ENCODE measurements at places on chromosomes 7 and 10. TPM values are rescaled to one million over a fixed set of nuclear protein-coding genes. Genes with fewer than 3 reads are reported as not detected.

- H3K4me3 ChIP-seq: no peak overlapping the region
- H3K27ac ChIP-seq: no peak overlapping the region
- H3K36me3 ChIP-seq: no peaks in the 10 kb centered on the region
- DNase-seq: no peak
Measured at GRCh38 chr10:98332623-98333269, 64.8 kb upstream of the LOXL4 start.

DNA sequence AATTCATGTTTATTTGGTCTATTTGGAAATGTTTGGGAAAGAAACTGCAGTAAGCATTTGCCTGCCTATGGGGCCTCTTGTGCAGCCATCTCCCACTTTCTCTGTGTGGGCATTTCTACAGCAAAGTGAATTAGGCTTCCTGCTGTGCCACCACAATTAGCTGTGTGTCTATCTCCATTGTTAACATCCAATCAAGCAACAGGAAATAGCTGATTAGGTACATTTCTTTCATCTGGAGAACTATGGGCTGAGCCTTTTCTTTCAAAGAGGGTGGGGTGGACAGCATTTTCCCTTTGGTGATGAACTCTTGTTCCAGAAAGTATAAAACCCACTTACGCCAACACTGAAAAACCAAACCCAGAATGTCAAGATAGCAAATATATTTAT lies 640.0 kb downstream of the ACTR3B start:
- no peaks in the 10 kb centered on the region for H3K4me1 ChIP-seq
- no peaks in the 10 kb centered on the region for H3K36me3 ChIP-seq
- no peak for DNase-seq
- no peak overlapping the region for H3K27ac ChIP-seq
- no peak overlapping the region for H3K4me3 ChIP-seq

- no peaks in the 10 kb centered on the region for H3K36me3 ChIP-seq
- no peak overlapping the region for H3K4me3 ChIP-seq
- H3K27ac ChIP-seq: no peak overlapping the region
Measured at GRCh38 chr10:93293999-93294398, 188.1 kb downstream of the MYOF start.

DNA sequence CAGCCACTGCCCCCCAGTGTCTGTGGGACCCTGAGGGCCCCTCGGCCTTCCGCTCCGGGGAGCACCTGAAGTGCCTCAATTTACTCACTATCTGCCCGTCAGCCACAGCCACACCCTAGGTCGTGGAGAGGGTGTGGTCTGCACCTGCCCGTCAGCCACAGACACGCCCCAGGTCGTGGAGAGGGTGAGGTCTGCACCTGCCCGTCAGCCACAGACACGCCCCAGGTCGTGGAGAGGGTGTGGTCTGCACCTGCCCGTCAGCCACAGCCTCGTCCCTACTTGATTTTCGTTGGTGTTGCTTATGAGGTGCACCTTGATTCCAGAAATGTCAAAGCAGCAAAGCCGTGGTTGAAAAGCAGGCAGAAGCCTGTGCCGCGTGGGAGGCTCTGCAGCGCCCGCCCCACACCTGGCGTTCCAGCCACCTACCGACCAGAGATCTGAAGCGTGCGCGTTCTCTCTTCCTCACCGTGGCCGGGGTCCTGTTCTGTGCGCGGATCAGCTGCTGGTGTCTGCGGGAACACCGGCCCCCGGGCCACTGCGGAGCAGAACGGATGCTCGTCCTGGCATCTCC lies 101.6 kb downstream of the DYNC2I1 start:
- no peaks in the 10 kb centered on the region for H3K4me1 ChIP-seq
- peak overlapping the region; percentile 2 for H3K4me3 ChIP-seq
- no peaks in the 10 kb centered on the region for H3K36me3 ChIP-seq
- no peaks in the 10 kb centered on the region for H3K27me3 ChIP-seq
- DNase-seq: peak; percentile 95

DNA sequence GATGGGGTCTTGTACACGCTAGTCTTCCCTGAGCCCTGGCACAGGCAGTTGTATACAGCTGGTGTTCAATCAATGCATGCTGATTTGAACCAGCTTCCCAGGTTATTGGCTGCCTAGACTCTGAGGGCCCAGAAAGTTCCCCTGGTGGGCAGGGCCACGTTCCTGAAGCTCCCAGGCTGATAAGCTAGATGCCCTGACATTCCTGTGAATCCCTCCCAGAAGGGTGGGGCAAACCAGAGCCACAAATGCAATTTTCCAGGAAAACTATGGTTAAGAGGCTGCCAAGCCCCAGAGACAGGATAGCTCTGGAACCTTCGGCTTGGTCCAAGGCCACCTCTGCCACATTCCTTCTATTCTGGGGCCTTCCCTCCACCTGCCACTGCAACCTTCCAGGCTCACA lies 78.2 kb downstream of the FAM53B start:
- no peak overlapping the region for H3K4me3 ChIP-seq
- H3K36me3 ChIP-seq: peaks cover 17% of the 10 kb centered on the region
- no peaks in the 10 kb centered on the region for H3K27me3 ChIP-seq

DNA sequence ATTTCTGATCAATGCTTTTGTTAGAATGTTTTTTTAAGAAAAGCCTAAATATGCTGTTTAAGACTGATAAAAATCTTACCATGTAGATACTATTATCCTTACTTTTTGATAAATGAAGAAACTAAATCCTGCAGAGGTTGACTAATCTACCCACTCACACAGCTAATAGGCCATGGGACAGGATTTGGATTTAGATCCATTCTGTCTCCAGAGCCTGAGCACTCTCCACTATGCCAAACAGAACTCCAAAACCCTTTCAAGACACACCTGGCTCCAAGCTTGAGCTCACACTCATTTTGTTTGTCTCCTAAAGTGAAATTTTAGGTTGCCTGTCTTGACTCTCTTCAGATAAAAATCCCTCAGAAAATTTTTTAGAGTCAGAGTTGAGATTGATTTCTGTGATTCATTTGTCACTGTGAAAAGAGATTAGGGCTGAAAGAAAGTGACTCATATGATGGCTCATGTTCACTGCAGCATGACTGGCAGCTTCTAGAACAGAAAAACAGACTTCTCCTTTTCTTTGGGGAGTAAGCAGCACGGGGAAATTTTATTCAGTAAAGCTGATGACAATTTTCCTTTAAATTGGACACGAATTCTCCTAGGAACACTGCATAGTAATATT lies 132.3 kb upstream of the POT1 start:
- H3K4me3 ChIP-seq: no peak overlapping the region
- no peak for DNase-seq
- no peaks in the 10 kb centered on the region for H3K27me3 ChIP-seq

GRCh38 chr10:88754287-88754686 lies 5.5 kb upstream of the LIPN start:
- no peaks in the 10 kb centered on the region for H3K4me1 ChIP-seq
- no peak for DNase-seq

DNA sequence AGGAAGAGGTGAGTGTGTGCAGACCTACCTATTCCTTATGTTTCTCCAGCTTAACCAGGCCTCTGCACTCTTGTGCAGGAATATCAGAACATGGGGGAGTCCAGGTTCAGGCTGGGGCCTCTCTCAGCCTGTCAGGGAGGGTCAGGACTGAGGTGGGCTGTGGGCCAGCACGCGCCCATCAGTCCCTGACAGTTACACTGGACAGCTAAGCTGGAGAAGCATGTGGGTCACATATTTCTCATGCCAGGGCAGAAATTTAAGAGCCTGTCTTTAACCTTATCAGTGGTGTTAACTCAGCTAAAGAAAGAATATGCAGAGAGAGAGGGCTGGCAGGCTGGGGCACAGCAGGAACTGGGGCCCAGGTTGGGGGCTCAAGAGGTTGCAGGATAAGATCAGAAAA lies 8.7 kb upstream of the POLD2 start:
- H3K27me3 ChIP-seq: no peaks in the 10 kb centered on the region
- DNase-seq: no peak
- H3K4me1 ChIP-seq: no peaks in the 10 kb centered on the region
- no peak overlapping the region for H3K27ac ChIP-seq
- no peak overlapping the region for H3K4me3 ChIP-seq
- no peaks in the 10 kb centered on the region for H3K36me3 ChIP-seq

DNA sequence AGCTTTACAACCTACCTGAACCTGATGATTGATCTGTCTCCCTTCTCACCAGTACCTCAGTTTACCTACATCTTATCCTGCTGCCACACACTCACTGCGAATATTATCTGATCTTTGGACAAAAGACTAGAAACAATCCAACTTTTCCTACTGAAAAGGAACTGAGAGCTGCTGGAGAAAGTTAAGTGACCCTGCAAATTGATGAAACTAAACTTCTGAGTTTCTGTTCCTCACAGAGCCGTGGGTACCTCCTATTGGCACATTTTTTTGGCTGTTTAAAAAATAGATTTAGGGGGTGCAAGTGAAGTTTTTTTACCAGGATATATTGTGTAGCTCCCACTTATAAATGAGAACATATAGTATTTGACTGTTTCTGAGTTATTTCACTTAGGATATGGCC lies 66.0 kb upstream of the STARD3NL start:
- DNase-seq: no peak
- H3K4me3 ChIP-seq: no peak overlapping the region
- H3K4me1 ChIP-seq: no peaks in the 10 kb centered on the region
- H3K36me3 ChIP-seq: no peaks in the 10 kb centered on the region
- H3K27ac ChIP-seq: no peak overlapping the region

DNA sequence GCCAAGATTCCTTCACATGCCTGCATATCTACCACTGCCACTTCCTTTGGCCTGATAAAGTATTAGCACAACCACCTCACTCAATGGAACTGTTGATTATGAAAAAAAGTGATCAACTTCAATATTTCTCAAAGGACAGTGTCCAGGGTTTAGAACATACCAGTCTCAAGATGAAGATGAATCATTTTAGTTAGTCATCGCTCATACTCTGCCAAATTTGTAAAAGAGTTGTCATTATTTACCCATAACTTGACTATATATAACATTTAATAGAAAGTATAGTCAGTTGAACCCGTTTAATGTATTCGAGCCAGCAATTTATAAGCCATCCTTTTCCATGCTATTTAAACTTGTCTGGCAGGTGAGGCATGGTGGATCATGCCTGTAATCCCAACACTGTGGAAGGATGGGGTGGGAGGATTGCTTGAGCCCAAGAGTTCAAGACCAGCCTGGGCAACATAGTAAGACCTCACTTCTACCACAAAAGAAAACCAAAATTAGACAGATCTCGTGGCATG lies 33.2 kb downstream of the SPAM1 start:
- H3K4me3 ChIP-seq: no peak overlapping the region
- H3K4me1 ChIP-seq: no peaks in the 10 kb centered on the region
- no peaks in the 10 kb centered on the region for H3K27me3 ChIP-seq
- no peak overlapping the region for H3K27ac ChIP-seq

GRCh38 chr10:100774223-100774622 lies 28.8 kb downstream of the PAX2 start:
- no peak for DNase-seq
- H3K36me3 ChIP-seq: no peaks in the 10 kb centered on the region
- no peaks in the 10 kb centered on the region for H3K4me1 ChIP-seq
- H3K27me3 ChIP-seq: no peaks in the 10 kb centered on the region
- no peak overlapping the region for H3K27ac ChIP-seq
- H3K4me3 ChIP-seq: no peak overlapping the region

DNA sequence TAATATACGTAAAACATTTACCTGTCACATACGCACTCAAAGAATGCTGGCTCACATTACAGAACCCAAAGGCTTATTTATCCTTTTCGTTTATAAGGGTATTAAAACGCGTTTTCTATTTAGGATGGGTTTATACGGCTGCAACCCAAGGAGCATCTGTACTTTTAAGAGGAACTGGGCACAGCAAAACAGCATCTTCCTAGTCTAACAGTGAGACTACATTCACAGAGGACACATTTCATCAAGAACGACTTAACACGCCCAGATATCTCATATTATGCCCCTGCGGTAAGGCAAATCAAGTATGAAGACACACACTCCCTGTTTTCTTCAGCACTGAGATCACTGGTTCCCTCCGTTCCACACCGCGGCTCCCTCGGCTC lies 533 bp upstream of the DMTF1 start:
- H3K4me3 ChIP-seq: peak overlapping the region; percentile 63
- peaks cover 10% of the 10 kb centered on the region for H3K4me1 ChIP-seq
- peak overlapping the region; percentile 88 for H3K27ac ChIP-seq
- H3K27me3 ChIP-seq: no peaks in the 10 kb centered on the region
- DNase-seq: no peak

- H3K27me3 ChIP-seq: no peaks in the 10 kb centered on the region
- H3K4me3 ChIP-seq: no peak overlapping the region
- no peaks in the 10 kb centered on the region for H3K4me1 ChIP-seq
- no peak overlapping the region for H3K27ac ChIP-seq
Measured at GRCh38 chr7:75663302-75663907, 75.3 kb downstream of the HIP1 start.

DNA sequence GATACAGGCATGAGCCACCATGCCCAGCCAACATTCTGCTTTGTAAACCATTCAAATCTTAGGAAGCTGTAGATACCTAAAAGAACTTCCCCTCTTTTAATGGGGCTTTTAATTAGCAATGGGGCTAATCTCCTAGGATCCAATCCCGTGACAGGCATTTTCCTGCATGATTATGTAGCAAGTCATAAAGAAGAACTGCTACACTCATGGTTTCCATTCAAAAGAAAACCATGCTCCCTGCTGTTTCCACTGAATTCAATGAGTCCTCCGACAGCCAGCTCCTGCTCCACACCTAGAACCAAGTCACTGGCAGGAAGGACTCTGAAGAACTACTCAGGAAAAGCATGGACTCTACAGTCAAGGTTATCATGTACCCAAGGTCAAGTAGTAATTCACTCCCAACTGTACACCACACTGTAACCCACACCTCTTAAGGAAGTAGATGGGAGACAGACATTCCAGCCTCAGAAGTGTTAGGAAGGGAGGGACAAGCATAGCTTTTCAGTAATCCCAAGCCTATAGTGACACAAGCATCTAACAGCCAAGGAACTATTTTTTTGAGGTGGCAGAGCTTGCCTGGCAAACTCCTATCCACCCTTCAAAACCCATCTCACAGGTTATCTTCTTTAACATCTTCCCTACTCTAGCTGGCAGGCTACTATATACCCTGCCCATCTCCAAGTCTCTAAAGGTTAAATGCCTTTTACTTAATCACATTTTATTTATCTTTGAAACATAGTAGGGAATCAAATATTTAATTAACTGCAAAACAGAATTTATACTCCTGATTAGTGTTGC lies 47.5 kb downstream of the CTBP2 start:
- H3K4me1 ChIP-seq: no peaks in the 10 kb centered on the region
- H3K27me3 ChIP-seq: no peaks in the 10 kb centered on the region
- no peak for DNase-seq
- H3K4me3 ChIP-seq: no peak overlapping the region

KEL gene
- total RNA-seq: not detected

ZCCHC24 gene
- total RNA-seq: 10.9 TPM

TPK1 gene
- total RNA-seq: 19.7 TPM
